ENCODE measurements at places on chromosomes 3 and 15.

DNA sequence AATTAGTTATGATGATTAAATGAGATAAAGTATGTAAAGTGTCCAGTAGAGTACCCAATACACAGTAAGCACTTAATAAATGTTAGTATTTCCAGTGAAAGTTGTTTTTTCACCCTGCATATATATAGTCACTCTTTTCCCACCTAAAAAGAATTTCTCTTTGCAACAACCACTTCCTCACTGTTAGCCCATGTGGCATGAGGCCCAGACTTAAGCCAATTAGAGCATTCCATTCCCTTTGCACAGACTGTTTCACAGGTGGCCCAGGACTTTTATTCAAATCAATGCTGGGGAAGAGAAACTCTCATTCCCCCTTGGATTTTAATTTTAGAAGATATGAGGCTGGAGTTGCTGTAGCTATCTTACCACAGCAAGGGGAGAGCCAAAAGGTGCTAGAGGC, 3.7 kb downstream of the IFT80 start:
- DNase-seq = no peak

- DNase-seq = no peak
Observed at GRCh38 chr3:37481982-37482381, 307.6 kb upstream of the LRRFIP2 start.

GRCh38 chr15:77564341-77564740, 68.4 kb downstream of the LINGO1 start:
- no peak for DNase-seq

- DNase-seq = no peak
Observed at GRCh38 chr15:79211481-79211880, 71.0 kb upstream of the ANKRD34C start.

- peak; percentile 38 for DNase-seq
Observed at GRCh38 chr15:88274553-88275460, 18.3 kb upstream of the NTRK3 start.

DNA sequence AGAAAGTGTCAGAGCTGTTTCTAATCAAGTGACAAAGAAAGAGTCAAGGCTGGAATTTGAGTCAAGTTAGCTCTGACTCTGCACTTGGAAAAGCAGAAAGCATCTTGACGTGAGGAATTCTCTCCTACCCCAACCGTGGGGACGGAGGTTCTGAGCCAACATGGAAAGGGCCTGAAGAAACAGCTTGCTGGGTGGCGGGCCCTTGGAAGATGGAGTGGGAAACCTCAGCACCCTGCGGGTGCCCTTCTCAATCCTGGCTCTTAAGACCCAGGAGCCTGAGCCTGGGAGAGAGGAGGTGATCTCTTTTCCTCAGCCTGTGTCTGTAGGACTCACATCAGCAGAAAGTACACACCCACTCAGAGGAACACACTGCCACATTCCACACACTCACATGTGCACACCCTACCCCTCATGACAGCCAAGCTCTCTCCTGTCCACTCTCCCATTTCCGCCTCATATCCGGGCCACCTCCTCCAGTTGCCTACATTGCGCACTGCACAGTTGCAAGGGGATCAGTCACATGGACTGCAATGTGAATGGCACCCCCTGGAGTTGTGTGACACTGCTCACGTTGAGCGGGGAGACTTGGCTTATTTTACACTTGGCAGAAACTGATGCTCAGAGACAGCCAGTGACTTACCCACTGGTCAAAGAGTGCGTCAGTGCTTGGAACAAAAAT, 101.5 kb upstream of the SLC6A6 start:
- DNase-seq = no peak

DNA sequence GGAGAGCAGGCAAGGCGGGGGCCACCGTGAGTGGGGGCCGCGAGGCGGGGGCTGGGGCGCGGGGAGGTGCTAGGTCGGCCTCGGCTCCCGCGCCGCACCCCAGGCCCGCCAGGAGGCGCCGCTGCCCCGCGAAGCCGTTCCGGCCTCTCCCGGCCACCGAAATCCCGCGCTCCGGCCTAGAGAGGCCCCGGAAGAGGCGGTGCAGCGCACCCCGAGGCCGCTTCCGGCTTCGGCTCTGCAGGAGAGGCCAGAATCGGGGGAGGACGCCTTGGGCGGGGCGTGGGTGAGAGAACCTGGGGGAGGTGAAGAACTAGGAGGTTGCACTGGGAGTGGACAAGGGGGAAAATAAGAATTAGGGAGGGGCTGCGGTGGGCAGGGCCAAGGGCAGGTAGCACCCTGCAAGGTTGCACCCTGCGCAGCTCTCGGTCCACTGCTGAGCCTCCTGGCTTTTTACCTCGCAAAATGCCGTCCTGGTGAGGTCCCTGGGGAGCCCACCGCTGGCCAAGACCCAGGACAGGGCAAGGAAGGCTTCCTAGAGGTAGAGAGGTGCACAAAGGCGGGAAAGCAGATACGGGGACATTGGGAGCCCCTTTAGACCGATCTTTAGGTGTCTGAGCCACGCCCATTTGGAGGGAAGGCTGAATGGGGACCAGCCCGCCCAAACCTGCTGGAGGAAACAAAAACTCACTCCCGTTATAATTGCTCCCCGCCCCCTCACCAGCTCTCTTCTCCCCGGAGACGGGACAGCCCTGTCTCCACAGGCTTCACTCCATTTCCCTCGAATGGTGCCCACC, 8.4 kb upstream of the GNAI2 start:
- peak; percentile 94 for DNase-seq

DNA sequence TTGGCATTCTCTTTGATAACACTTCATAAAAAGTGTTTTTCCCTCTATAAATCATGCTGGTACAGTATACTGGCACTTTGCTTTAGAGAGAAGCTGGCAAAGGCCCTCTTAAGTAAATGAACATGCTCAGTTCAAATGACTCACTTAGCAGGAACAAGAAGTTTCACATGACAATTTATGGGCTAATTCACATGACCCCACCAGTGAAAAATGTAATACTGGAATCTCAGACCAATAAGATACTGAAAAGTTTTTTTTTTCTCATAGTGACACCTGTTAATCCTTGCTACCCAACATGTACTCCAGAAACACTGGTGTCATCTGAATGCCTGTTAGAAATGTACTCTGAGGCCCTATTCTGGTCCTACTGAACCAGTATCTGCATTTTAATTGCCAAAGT, 13.9 kb downstream of the BTBD1 start:
- DNase-seq = peak; percentile 32

DNA sequence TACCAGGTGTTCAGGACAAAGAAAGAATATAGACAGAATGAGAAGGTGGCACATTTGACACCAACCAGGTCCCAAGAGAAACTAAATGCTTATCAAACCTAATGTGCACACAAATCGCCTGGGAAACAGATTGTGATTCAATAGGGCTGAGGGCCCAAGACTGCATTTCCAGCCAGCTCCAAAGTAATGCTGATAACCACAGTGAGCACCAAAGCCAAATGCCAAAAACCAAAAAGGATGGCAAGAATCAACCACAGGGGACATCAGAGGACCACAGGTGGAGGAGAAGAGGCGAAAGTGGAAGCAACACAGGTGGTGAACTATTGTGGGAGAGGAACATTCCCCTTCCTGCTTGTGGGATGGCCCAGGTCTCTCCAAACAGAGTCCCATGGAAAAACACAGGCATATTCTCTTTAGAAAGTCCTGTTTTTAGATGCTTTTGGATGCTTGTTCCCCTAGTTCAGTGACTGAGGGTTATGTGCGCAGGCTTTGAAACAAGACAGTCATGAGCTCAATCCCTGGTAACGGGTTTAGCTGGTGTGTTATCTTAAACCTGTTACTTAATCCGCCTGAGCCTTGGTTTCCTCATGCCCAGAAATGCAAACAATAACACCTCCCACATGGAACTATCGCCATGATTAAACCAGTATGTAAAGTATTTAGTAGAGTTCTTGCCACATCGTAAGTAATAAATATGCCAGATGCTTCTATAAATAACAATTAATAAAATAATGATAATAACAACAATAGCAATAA, 241.7 kb downstream of the ATP8B4 start:
- DNase-seq = no peak

- no peak for DNase-seq
Observed at GRCh38 chr15:95795386-95795785, 535.1 kb upstream of the NR2F2 start.

- no peak for DNase-seq
Observed at GRCh38 chr15:75694241-75695182, 18.1 kb downstream of the CSPG4 start.

GRCh38 chr15:100049936-100050876, 291.6 kb downstream of the ADAMTS17 start:
- no peak for DNase-seq

- no peak for DNase-seq
Observed at GRCh38 chr3:113064183-113064582, 73.4 kb downstream of the GTPBP8 start.

DNA sequence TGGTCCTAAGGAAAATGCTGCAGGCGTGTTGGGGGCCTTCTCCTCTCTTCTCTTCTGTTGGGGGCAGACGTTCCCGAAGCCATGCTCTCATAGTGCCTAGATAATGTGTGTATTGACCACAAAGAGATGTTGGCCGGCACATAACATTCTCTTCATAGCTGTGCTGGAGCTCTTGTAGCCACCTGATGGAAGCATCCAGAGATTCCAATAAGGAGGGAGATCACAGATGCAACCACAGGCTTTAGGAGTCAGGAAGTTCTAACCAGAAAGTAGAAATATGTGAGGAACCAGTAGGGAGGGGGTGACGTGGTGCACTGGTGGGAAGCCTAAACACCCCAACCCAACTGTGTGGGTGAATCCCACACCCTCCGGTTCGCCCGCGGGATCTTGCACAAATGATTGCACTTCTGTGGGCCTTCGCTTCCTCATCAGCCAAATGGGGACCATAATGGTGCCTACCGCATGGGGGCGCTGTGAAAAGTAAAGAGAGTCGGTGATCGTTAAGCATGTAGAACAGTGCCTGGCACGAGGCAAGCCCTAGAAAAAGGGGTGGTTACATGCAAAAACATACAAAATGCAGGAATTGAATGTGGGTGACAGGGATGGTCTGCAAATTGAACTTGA, 87.8 kb downstream of the TOP2B start:
- DNase-seq = no peak

- no peak for DNase-seq
Observed at GRCh38 chr3:7238565-7239295, 377.8 kb downstream of the GRM7 start.

DNA sequence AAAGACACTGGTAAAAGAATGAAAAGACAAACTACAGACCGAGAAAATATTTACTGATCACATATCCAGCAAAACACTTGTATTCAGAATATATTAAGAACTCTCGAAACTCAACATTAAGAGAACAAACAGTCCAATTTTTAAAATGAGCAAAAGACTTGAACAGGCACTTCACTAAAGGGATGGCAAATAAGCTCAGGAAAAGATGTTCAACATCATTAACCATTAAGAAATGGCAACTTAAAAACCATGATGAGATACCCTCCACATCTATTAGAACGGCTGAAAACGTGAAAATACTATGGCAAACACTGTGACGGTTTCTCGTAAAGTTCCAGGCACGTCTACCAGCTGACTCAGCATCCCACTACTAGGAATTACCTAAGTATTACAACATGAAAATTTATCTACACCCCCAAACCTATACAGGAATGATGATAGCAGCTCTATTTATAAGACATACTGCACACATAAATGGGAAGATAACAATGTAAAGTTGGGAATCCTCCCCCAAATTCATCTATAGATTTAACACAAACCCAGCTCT, 86.1 kb upstream of the PROK2 start:
- no peak for DNase-seq

Measured in LoVo (cell line).